ENCODE measurements at places on chromosomes 3 and 15.
A peak's percentile ranks its signal among the peaks of the same experiment; 100 is the strongest.

- no peak for DNase-seq
Observed at GRCh38 chr15:64013179-64014062, 32.9 kb downstream of the DAPK2 start.

DNA sequence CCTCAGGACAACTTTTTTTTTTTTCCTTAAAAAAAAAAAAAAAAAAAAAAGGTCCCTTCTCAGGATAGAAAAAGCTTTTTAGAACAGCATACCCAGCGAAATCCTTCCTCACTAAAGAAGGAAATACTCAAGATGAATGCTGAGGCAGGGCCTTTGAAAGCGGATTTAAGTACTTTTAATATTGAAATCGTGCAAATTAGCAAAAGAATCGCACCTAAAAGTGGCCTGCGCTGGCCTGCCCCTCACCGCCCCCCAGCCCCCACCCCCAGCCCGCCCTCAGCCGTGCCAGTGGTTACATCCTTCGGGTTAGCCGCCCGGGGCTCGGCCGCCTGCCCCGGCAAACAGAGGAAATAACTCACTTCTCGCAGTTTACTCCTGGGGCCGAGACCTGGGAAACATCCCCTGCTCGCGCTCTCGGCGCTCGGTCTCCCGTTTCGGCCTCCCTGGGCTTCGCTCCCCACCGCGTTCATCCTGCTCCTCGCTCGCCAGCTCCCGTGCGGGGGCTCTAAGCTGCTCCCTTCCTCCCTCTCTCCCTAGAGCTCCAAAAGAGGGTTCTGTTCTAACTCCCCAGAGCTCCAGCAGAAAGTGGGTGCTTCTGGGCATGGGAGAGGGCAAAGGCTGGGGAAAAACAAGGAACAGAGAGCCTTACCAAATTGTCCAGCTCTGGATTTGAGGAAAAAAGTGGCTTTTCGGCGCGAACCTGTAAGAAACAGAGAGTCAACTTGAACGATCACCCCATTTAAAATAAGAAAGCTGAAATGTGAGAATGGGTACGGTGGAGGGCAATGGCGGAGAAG lies 5.2 kb downstream of the MEIS2 start:
- peak; percentile 16 for DNase-seq

- DNase-seq, result no peak
Observed at GRCh38 chr3:46946416-46946815, 30.1 kb downstream of the CCDC12 start.

- no peak for DNase-seq
Observed at GRCh38 chr3:66785191-66785909, 212.8 kb upstream of the KBTBD8 start.

- DNase-seq, result no peak
Observed at GRCh38 chr15:101399431-101399830, 90.1 kb downstream of the PCSK6 start.

- no peak for DNase-seq
Observed at GRCh38 chr3:58469096-58469495, 22.8 kb upstream of the KCTD6 start.

GRCh38 chr3:4846543-4846942 lies 132.7 kb upstream of the BHLHE40 start:
- DNase-seq, result no peak

GRCh38 chr3:72595376-72595775 lies 252.9 kb downstream of the SHQ1 start:
- DNase-seq, result no peak

DNA sequence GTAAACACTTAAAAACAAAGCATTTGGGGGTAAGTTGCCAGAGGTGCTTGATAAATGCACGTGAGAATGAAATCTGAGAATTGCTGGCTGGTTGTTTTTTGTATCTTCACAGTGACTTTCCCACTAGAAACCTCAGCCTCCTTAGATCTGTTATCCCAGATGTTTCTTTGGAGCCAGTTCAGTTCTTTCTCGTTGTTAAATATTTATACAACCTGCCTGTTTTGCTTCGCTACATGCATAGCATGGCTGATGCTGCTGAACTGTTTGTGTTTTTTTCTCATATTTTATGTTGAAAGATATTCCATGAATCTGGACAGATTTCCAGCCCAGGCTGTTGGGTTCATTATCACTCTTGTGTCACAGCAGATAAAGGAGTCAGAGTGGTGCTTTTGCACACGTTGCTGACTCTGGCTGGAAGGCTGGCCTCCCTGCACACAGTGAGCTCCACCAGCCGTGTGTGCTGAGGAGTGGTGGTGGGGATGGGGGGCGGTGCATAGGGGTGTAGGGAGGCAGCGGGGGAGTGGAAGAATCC lies 80.2 kb downstream of the ARNT2 start:
- DNase-seq, result no peak

GRCh38 chr3:58336135-58336882 lies 3.6 kb downstream of the PXK start:
- no peak for DNase-seq

DNA sequence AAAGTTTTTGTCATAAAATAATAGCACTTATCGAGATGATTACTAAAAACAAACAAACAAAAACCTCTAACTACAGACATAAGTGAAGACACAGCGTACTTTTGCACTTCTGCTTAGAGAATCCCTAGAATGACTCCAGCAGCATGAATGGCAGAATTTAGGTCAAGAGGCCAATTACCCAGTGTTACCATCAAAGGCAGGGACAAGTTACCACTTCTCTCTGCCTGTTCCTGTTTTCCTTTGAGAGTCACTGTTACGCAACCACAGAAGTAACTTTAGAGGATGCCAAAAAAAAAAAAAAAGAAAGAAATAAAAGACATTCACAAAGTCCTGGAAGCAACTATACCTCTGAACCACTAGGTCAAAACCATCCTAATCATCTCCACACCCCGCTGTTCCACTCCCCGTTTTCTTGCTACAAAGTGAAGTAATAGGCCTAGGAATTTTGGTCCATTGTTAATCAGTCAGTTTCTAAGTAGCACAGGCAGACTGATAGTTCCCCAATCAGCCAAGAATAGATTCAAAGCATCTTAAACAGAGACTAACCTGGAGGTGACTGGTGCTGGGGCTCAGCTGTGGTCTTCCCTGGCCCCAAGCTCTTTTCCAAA lies 41.9 kb downstream of the FMN1 start:
- DNase-seq, result no peak

GRCh38 chr3:52388348-52388821 lies 56.5 kb downstream of the SEMA3G start:
- no peak for DNase-seq

DNA sequence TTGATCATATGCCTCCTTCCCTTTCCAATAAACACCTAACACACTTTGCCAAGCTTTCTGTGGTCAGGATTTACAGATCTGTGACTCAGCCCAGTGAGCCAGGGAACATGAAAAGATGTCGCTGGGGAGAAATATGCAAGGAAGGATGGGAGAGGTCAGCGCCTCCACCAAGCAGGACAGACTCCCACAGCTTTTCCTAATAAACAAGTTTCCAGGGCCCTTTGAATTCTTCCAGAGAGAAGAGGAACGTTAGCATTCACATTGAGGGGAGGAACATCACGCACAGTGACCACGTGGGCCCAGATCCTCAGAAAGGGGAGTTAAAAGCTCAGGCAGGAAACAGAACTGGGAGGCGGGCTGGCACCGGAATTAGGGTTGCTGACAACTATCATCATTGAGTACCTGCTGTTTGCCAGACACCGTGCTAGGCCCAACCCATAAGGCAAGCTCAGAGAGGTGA lies 33.3 kb upstream of the MRPS22 start:
- no peak for DNase-seq

GRCh38 chr3:176447369-176447768 lies 749.9 kb downstream of the TBL1XR1 start:
- no peak for DNase-seq

DNA sequence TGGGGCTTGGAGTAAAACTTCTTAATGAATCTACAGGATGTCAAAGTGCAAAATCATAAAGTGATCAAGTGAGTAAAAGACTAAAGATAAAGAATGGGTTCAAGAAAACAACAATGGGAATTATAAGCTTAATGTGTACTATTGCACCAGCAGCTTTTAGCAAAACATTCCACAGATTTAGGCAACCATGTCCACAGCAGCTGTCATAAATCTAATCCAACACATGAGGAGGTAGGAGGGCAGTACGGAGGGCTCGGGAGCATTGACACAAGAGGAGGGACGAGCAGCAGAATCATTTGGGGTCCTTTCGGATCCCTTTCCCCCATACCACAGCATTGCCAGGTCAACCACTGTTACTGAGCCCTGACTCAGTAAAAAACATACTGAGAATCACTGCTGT lies 464.3 kb upstream of the WNT5A start:
- DNase-seq, result no peak

- no peak for DNase-seq
Observed at GRCh38 chr3:190308154-190308553, 14.1 kb downstream of the CLDN1 start.

DNA sequence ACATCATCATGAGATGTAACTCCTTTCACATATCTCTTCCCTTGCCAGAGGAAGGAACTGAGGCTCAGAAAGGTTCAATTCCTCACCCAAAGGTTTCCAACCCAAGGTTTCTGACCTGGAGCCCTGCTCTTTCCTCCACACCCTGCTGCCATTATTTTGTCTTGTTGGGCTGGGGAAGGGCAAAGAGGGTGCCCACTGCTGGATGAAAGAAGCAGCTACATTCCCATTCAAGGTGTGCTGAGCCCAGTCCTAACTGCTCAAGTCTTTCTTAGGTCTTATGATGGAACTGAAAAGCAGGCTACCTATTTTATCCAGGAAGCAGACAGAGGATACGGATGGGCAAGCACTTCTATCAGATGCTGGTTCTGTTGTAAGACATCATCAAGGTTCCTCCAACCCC lies 258.0 kb upstream of the CTDSPL start:
- DNase-seq, result no peak

GRCh38 chr15:52440414-52440813 lies 88.3 kb downstream of the MYO5A start:
- DNase-seq, result no peak

DNA sequence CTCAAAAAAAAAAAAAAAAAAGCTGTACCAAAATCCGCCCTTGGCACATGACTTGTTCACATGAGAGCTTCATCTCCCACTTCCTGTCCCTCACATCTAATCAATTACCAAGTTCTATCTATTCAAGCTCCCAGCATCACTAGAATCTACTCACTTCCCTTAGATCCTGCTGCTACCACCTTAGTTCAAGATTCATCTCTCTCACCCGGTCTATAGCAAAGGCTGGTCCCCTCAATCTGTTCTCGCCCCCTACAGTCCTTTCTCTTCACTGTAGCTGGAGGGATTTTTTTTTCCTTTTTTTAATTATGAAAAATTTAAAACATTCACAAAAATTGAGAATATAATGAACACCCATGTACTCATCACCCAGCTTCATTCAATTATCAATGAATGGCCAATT lies 16.7 kb upstream of the GPR160 start:
- no peak for DNase-seq

DNA sequence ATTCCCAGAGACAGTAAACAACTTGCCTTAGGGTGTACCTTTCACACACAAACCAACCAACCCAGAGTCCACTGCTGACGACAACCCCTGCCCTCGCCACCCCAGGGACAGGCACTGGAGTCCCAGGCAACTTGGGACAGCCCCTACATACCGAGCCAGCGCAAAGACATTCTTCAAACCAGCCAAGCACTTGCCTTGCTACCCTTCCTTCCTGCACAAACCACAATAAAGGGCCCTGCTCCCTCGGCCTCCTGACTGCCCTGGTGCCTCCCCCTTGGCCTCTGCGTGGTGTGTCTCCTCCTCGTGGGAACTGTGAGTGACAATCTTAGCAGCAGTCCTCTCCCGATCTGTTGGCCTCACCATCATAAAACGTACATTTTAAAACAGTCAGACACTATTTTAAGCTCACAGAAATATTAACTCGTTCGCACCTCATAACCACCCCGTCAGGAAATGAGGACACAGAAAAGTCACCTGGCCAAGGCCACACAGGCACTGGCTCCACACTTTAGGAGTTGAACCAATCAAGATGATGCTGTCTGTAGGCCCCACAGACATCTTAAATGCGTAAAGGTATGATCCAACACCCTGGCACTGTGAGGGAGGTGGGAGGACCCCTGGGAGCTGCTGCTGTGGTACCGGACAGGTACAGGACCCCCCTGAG lies 113.8 kb downstream of the ADCY5 start:
- DNase-seq, result no peak

DNA sequence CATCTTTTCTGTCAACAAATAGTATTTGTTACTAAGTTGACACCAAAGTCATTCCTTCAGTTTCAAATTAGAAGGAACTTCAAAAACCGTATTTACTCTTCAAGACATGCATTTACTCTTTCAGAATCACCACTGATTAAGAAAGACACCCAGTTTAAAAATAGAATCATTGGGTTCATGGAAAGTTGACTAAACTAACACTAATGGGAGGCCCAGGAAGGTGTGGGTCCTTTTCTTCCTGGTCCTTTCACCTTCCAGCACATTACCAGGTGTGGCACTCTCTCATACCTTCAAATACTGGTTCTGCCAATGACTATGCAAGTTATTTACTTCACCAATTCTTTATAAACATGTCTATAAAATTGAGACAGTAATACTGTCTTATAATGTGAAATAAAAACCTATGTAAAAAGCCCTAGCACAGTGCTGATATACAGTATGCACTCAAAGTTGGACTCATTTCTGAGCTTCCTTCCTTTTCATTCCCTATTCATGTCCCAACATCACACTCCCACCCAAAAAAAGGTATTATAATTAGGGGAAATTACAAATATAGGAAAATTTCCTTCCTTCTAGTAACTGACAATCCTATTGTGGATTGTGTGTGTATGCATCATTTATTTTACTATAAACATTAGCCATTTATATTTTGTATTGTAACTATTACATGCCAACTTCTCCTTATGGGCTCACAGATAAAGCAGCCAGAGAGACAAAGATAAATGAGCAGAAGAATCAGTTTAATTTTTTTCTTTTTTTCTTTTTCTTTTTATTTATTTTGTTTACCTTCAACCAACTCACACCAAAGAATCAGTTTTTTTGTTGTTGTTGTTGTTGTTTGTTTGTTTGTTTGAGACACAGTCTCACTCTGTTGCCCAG lies 48.9 kb downstream of the LRRFIP2 start:
- no peak for DNase-seq

GRCh38 chr3:13152826-13153710 lies 79.8 kb upstream of the IQSEC1 start:
- no peak for DNase-seq

GRCh38 chr3:188185717-188186251 lies 31.8 kb downstream of the LPP start:
- no peak for DNase-seq

GRCh38 chr3:2790266-2790815 lies 319.8 kb downstream of the IL5RA start:
- DNase-seq, result no peak
